T-helper 17 cell (primary cell): ENCODE measurements at places on chromosomes 2 and 18.

GRCh38 chr18:10322004-10322403, 132.4 kb upstream of the APCDD1 start:
- DNase-seq = no peak

GRCh38 chr2:65429786-65430602, 2.4 kb downstream of the SPRED2 start:
- no peak for DNase-seq

- DNase-seq = no peak
Measured at GRCh38 chr2:15693382-15693781, 101.7 kb downstream of the DDX1 start.

- DNase-seq = no peak
Measured at GRCh38 chr2:127598711-127599110, 47.2 kb upstream of the GPR17 start.

GRCh38 chr2:85812094-85812735, 58.4 kb downstream of the ATOH8 start:
- DNase-seq = no peak

- DNase-seq = no peak
Measured at GRCh38 chr2:73984203-73984921, at the start of gene TET3. TET3 (plus strand) TSS chr2:73984910; CDS start chr2:73986404, 1,494 bp downstream.

GRCh38 chr18:44518091-44518615, 162.5 kb upstream of the SETBP1 start:
- no peak for DNase-seq

DNA sequence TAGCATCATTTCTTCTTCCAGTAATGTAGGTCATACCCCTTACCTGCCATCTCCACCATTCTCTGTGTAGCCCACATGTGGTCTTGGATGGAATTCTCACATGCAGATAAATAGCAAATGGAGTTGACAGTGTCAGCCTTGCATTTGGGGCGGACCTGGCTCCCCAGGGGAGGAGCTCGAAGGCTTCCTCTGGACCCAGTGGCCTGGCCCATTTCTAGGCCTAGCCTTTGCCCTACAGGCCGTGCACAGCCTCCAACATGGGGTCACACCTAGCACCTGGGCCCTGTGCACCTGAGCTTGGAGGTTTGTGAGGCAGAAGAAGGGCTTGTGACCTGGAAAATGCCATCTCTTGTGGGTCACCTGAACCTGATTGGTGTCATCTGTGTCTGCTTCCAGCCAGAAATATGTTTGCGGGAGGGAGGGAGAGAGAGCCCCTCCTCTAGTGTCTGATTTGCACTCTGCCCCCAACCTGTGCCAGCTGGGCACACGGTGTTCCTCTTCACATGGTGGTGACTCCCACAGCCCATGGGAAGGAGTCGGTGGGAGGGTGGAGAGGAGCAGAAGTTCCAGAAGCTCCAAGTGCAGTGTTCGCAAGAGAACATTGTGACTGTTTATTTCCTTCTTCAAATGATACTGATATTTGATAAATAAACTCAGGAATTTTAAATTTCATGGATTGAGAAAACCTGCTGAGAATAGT, 33.0 kb downstream of the ITGB1BP1 start:
- DNase-seq = no peak

DNA sequence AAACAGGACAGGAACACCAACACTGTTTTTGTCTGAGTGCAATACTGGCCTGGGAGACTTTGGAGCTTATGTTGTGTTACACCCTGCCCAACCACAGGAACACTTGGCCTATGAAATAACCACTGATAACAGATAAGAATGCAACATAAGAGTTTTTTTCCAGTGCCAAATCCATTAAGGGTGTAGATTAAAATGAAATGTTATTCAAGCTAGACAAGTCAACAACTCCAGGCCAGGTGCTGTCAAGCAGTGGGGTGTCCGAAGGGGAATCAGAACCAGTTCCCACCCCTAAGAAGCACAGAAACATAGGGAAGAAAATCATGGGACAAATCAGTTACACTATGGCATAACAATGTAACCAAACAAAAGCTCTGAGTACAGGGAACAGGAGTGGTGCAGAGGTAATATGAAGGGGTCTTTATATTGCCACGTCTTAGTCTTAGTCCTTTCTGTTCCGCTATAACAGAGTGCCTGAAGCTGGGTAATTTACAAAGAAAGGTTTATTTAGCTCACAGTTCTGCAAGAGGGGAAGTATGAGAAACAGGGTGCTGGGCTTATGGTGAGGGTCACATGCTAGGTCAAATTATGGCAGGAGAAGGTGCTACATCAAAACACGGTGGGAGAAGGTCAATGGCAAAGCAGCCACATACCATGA, 3.8 kb downstream of the AFG3L2 start:
- DNase-seq = no peak

- DNase-seq = no peak
Measured at GRCh38 chr2:70188460-70188859, 2.4 kb downstream of the C2orf42 start.

DNA sequence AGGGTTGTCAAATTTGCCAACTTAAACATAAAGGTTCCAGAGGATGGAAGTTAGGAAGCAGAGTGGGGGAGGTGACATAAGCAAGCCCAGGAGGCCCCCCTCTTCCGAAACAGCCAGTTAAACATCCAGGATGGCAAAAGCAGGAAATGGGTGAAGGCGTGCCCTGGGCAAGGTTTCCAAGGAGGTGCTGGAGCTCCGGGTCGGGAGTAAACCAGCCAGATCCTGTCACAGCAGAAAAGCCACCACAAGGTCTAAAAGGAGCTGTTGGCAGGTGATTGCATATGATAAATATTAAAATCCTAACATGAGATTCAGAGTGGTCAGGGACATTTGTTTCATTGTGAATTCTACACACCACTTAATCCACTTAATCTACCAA, 572.2 kb upstream of the SALL3 start:
- DNase-seq = no peak

DNA sequence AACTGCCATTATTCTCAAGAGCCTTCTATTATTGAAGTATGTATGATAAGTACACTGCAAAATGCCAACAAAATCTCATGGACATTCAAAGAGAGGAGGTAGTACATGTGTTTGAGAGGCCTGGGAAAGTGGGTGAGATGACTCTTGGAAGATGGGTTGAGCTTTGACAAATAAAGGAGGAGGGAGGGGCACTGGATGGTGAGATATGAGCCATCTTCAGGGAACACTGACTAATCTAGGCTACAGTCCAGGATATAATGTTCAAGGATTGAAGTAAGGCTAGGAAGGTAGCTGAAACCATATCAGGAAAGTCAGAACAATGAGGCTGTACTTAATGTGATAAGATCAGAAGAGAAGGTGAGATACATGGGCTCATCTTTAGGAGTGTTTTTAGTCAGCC, 559.7 kb downstream of the ZEB2 start:
- no peak for DNase-seq

DNA sequence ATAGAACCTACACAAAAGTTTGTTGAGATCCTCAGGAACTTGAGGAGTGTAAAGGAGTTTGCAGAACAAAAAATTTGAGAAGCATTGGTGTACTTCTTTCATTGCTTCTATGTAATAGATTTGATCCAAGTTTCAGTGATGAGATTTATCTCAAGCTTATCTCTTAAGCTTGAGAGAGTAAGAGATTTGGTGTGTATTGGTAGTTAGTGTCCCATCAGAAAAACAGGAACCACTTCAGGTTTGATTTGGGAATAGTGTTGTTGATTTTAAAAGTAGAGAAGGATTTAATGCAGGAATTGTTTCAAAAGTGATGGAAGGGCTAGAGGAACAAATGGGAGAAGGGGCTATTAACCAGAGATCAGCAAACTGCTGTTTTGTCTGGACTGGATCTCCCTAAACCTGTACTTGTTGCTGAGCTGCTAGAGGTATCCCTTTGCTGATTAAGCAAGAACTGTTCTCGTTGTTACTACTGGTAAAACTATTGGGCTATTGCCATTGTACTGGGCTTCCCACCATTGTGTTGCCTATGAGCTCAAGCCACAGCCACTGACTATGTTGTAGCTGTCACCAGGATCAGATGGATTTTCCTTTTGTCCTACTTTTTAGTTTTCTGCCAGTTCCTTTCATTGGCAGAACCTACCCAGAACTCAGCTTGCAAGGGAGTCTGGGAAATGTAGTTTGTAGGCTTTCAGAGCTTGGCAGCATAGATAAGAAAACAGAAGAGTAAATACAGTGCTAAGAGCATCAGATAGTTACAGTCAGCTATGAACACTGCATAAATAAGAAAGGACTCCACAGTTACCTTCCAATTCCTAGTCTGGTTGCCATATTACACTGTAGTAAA, 39.3 kb downstream of the RAB10 start:
- no peak for DNase-seq

- DNase-seq = no peak
Measured at GRCh38 chr2:77104554-77104953, 417.6 kb downstream of the LRRTM4 start.

DNA sequence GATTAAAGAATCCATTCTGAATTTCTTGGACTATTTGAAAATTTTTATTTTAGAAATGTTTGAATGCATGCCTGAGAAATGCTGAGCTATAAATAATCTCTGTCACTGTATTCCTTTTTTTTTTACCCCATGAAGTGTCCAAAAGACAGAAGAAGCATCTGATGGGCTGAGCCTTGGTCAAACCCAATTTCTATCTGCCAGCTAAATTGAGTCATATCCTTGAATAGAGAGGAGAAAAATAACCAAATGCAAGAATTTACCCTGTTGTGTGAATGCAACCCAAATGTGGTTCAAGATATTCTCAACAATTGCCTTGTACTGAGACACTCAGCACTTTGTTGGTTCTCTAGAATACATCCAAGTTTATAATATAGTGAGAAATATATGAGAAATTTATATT, 223.5 kb downstream of the UBE2E3 start:
- no peak for DNase-seq

- DNase-seq = no peak
Measured at GRCh38 chr2:106843001-106843909, 42.7 kb downstream of the ST6GAL2 start.

DNA sequence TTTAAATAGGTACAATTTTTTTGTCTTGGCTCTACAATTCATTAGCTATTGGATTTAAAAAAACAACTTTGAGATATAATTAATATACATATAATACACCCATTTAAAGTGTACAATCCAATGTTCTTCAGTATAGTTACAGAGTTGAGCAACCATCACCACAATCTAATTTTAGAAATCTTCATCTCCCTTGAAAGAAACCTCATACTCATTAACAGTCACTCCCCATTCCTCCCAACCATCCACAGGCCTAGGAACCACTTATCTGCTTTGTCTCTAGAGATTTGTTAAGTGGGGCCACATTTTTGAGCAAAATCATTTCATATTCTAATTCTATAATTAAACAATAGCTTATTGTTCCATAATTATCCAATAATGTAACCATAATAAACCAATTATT, 32.6 kb downstream of the MRPL33 start:
- no peak for DNase-seq

DNA sequence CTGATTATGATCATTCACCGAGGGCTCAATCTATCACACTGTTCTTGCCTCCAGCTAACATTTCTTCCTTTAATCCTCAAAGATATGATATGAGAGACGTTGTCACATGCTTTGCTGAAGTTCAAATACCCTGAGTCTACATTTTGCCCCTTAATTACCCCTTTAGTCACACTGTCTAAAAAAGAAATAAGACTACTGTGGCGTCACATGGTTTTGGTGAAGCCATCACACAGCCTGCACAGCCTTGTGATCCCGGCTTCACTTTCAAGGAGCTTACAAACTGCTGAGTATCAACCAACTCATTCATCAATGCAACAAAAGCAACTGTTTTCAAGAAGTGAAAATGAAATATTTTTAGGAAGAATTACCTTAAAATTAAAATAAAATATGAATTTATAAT, 31.9 kb upstream of the SOCS6 start:
- DNase-seq = no peak

DNA sequence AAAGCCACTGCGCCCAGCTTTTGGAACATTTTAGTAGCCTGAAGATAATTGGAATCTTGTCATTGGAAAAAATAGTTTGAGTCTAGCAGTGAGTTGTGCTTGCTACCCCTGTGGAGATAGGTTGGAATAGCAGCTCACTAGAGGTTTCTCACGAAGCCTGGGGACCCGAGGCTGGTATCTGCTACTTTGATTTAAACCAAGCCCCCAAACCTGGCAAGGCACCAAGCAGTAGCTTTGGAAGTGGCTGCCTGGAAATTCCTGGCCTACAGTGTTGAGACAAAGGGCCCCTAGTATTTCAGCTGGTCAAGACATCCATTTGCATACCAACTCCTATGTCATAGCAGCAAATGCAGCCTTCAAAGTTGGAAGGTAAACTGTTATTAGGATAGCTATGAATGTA, 42.1 kb downstream of the NOP58 start:
- no peak for DNase-seq

- no peak for DNase-seq
Measured at GRCh38 chr2:71850306-71850801, 297.3 kb downstream of the CYP26B1 start.

DNA sequence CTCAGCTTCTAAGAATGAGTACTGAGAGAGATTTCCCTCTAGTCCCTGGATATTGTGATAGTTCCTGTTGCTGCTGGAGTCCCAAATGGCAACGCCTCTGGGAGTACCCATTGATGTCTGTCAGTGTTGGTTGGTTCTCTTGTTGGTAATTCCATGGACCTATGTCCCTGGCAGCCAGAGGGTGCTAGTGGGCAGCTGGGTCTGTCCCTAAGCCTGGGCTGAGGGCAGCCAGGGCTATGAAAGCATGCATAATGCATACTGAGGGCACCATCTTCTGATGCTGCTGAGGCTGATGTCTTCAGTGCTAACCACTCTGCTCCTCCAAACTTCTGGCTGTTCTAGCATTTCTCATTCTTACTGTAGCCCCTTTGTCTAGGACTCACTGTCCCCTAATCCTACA, 35.9 kb downstream of the NABP1 start:
- DNase-seq = no peak

- no peak for DNase-seq
Measured at GRCh38 chr2:9391961-9392720, 31.2 kb downstream of the ITGB1BP1 start.

DNA sequence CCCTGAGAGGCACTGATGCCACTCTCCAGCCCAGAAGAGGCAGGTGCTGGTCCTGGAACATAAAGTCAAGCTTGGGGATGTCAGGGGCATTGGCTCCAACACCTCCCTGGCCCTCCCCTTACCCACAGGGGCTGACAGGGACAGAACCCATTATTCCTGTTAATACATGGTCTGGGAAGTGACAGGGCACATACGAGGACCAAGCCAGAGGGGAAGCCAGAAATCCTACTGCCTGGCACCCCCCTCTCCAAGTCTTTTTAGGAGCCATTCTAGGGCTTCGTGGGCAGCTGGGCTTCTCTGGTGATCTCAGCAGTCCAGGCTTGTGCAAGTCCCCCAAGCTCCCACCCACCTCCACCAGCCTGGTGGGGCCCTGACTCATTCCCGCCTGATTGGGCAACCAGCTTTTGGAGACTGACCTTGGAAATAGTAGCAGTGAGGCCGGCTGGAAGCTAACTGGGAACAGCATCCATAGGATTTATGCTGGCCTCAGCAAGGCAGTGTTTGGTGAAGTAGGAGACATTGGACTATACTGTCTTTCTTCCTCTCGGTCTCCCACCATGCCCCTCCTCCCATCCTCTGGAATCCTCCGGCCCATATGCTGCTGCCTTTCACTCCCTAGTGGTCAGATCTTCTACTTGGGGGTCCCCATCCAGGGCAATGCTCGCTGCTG, 86.4 kb upstream of the HK2 start:
- DNase-seq = no peak
